Caco-2 (cell line): ENCODE measurements at places on chromosomes 7 and 10.

- no peak for DNase-seq
Measured at GRCh38 chr10:95431900-95432342, 129.2 kb downstream of the SORBS1 start.

DNA sequence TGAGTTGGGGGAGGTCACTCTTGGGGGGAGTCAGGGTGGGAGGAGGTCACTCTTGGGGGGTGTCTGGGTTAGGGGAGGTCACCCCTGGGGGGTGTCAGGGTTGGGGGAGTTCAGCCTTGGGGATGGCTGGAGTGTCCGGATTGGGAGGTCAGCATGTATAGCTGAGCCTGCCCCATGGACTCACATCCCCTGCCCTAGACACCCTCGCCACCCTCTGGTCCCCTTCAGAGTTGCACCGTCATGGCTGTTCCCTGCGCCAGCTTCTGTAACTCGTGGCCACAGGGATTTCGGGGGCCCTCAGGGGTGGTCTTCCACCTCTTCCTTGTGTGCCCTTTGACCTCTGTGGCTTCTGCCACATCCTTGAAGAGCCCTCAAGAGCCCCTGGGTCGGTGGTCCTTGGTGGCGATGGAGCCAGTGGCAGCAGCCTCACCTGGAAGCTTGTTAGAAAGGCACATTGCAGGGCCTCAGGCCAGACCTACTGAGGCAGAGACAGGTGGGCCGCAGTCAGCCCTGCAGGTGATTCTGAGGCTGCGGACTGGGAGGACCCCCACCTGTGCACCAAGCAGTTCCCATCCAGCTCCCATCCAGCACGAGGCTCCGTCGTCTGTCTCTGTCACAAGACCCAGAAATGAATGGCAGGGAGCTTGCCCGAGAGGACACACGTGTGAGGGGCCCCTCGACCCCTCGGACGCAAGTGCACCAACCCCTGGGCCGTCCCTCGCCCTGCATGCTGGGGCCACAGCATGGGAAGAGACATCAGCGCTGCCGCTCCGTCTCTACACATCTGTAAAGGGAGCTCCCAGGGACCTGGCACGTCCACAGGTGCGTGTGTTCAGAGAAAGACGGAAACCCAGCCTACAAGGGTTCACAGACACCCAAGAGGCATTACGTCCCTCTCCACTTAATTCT is 44.7 kb upstream of the SUN1 start:
- DNase-seq = no peak

DNA sequence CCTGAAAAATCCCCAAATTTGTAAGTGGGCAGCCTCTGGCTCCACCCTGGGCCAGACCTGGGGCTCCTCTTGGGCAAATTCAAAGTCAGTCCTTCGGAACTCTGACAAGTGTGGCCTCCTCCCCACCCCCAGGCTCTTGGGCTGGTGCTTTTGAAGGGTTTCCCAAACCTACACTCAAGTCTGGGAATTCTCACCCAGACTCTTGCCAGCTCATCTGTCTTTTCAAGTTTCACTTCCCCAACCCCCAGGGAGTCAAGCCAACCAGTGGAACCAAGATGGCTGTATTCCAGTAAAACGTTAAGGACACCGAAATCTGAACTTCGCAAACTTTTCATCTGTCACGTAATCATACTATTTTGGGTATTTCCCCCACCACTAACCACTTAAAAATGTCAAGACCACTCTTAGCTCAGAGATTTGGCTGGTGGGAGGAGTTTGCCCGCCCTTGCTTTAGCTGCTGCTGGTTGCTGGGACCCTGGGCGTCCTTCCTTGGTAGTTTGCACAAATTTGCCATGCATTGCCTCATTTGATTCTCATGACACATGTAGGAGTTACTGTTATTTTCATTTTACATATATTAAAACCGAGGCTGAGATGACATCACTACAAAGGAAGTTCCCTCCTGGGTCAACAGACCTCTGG is 1.7 kb upstream of the MYO1G start:
- DNase-seq = peak; percentile 33

DNA sequence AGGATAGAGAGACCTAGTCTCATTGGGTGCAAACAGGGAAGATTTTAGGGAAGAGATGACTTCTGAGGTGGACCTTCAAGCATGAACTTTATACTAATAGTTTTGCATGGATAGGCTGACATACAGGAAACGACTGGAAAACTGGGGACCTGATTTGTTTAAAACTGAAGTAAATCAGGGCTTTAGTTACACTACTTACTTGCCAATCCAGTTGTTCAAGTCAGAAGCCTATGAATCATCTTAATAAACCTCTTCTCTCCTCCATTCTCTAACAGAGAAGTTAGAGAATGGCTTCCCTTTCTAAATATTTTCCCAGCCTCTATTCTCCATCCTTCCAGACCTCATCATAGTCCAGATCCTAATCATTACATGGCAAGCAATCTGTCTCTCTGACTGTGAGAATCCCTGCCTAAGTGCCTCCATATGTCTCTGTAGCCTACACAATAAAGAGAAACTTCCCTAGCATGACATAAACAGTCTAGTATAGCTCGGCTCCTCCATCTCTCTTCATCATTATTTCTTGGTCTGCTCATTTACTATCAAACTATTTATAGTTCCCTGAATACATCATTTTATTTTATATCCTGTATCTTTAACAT is 55.8 kb downstream of the PRKG1 start:
- DNase-seq = no peak
